GM06990 (cell line): ENCODE measurements at places on chromosomes 13 and 19.

GRCh38 chr13:102402290-102402689, 442 bp upstream of the FGF14 start:
- DNase-seq = no peak

DNA sequence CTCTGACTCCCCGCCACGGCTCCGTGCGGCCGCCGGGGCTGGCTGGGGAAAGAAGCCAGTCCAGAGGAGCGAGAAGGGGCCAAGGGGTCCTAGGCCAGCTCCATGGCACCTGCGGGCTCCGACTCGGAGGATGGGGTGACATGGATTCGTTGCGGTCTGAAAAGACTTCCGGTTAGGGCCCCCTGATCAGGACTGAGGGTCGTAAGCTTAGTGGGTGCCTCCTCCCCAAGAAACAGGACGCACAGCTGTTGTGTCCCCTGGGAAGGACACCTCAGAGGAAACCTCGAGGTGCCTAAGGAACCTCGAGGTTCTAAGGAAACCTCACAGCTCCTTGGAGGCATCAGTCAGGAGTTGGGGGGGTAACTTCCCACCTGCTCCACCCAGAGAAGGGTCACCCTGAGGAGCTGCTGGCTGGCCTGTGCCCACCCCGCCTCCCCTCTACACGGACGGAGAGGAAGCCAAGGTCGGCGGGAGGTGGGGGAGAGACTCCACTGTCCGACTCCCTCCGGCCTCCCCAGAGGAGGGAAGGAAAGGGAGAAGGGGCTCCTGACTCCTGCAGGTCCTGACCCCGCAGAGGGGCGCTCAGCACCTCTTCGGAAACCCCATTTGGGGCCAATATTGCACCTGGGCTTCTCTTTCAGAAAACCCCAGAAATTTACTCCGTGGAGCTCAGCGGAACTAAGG, 855 bp downstream of the ATP12A start:
- no peak for DNase-seq

DNA sequence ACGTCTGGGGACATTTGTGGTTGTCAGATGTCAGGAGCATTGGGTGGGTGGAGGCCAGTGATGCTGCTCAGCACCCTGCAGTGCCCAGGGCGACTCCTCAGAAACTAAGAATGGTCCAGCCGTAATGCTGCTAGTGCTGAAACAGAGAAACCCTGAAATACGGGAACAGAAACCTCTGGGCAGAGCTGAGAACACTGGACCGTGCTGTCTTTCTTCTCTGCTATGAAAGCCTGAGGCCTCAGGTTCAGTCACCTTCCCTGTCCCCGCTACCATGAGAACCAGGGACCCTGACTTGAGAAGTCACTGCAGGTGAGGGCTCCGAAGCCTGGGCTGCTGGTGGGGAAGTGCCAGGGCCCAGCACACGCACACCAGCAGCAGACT, 13.4 kb downstream of the CAPS start:
- DNase-seq = no peak

- DNase-seq = no peak
Measured at GRCh38 chr13:19634256-19634740, 839 bp downstream of the MPHOSPH8 start.

DNA sequence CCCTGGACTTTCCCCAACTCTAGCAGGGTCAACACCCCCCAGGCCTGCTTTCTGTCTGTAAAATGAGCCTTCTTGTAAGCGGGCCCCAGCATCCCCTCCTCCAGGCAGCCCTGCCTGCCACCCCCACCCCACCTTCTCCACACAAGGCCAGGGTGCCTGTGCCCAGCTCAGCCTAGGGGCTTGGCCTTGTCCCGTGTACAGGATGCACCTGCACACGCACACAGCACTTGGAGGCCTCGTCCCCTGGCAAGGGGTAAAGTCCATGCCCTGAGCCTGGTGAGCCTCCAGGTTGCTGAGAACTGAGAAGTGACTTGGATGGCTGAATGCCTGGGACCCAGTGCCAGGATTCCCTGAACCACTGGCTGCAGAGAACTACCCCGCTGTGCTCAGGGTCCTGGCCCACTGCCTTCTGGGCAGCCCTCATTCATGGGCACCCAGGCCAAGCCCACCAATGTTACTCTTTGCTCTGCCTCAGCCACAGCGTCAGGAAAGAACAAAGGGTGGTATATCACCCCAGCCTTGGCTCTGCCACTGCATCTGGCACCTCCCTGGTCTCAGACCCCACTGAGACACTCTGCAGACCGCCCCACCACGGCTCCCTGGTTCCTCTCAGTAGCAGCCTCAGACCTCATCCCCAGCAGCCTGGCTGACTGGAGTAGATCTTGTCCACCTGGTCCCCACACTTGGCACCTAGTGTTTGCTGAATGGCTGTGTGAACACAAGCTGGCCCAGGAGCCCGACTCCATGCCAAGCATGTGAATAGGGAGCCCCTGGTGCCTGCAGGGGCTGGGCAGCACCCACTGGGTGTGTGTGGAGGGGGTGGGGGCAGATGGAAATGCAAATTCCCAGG, 1.8 kb upstream of the TM6SF2 start:
- DNase-seq = no peak

GRCh38 chr13:65508338-65508737, 1721.8 kb downstream of the PCDH9 start:
- DNase-seq = no peak

GRCh38 chr13:108387156-108387555, 117.6 kb downstream of the TNFSF13B start:
- no peak for DNase-seq

GRCh38 chr19:40755248-40755624, 4.2 kb downstream of the SNRPA start:
- no peak for DNase-seq

DNA sequence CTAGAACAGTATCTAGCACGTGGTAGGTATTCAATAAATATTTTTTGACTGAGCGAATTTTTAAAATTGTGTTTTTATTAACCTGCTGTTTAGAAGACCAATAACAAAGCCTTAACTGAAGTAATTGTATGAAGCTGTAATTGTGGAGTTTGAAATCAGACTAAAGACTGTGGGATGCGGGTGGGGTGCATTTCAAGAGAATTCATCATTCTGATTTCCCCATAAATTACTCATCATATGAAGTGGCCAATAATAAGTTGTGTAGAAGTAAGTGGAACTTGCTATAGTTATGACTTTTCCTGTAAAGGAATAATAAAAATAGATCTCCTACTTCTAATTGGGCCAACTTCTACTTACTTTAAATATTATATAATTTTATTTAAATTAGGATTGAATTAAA, 449.3 kb downstream of the PCDH9 start:
- no peak for DNase-seq

DNA sequence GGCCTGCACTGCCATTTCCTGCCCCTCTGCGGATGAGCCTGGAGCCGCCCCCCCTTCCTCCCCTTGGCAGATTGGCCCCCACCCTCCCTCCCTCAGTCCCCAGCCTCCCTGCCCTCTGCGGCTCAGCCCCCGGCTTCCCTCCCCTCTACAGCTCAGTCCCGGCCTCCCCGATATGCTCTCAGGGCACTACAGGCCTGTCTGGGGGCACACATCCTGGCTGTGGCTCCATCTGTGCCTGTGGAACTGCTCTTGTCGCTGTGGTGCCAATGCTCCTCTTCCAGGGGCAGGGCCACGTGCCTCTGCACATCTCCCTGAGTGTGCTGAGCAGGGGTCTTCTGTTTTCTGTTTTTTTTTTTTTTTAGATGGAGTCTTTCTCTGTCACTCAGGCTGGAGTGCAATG, 39.0 kb downstream of the ADPRHL1 start:
- no peak for DNase-seq

GRCh38 chr19:38011426-38011825, 104.4 kb downstream of the SIPA1L3 start:
- DNase-seq = no peak

DNA sequence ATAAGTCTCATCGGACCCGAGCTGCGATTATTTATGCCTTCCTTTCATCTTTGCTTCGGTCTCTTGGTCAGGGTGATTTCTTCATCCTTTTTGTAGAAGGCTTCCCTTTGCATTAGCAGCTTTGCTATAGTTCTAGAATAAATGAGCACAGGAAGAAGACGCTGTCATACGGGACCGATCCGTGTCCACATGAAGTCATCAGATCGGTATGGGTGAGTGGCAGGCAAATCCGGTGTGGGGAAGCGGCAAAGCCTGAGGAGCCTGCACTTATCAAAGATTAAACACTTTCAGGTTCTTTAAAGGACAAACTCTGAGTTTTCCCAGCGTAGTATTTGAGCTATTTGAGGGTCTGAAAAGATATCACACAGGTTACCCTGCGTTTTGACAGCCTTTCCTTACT, 119.3 kb downstream of the IRS2 start:
- no peak for DNase-seq

GRCh38 chr13:36543671-36544070, 111.4 kb downstream of the CCNA1 start:
- no peak for DNase-seq

GRCh38 chr19:23318143-23318542, 67.9 kb upstream of the ZNF724 start:
- DNase-seq = no peak

GRCh38 chr19:5827891-5828660, 11.4 kb downstream of the FUT6 start:
- DNase-seq = peak; percentile 93

GRCh38 chr19:13600091-13600490, 93.8 kb upstream of the CACNA1A start:
- no peak for DNase-seq

DNA sequence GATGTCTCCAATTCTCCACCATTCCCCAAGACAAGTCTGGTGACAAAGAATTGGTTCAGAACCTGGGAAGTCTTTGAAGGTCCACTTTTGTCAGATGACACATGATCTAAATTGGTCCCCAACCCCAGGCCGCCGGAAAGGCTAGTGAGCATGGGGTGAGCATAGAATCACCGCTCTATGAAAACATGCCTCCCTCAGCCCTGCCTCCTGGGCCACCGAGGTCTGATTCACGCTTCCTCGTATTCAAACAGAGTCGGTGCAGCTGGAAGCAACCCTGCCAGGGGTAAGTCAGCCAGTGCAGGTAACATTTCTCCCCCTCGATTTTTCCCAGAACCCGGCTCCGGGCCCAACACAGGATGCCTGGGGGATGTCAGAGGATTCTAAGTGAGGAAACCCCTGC, 33.9 kb upstream of the KLF2 start:
- DNase-seq = no peak

DNA sequence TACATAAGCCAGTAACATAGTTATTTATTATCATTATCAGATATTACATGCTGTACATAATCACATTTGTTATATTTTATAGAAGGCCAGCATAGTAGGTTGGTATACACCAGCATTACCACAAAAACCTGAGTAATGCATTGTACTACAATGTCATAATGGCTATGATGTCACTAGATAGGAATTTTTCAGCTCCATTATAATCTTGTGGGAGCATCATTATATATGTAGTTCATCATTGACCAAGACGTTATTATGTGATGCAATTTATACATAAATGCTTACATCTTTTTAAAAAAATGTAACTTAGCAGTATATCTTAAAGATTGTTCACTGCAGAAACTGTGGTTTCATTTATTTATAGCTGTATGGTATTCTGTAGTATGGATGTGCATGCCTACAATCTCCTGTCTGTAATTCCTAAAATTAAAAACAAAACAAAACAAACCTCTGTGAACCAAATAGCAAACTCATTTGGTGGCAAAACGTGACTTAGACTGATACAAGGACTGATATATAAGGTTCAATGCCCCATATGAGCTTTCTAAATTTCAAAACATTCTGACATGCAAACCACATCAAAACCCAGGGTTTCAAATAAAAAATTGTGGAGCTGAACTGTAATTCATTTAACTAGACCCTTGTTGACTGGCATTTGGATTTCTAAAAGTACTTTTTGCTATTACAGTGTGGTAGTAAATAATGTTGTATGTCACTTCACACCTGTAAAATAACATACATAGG, 250.9 kb downstream of the DLEU7 start:
- DNase-seq = no peak

- DNase-seq = no peak
Measured at GRCh38 chr13:25800523-25800922, 251.3 kb downstream of the SHISA2 start.

DNA sequence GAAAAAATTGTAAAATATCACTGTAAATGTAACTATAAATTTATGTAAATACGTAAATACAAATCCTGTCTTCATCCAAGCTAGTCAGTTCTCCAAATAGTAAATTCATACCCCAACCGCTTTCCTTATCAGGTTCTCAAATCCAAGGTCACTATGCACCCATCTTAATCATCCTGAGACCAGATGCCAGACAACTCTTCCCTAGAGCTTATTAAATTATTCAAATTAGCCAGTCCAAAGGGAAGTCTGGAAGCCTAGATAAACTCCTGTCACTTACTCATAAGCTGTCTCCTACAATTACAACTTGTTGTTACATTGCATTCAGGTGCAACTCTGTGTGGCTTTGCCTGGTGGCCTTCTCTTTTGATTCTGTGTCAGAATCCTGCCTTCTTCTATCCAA, 836.1 kb upstream of the PCDH20 start:
- DNase-seq = no peak

DNA sequence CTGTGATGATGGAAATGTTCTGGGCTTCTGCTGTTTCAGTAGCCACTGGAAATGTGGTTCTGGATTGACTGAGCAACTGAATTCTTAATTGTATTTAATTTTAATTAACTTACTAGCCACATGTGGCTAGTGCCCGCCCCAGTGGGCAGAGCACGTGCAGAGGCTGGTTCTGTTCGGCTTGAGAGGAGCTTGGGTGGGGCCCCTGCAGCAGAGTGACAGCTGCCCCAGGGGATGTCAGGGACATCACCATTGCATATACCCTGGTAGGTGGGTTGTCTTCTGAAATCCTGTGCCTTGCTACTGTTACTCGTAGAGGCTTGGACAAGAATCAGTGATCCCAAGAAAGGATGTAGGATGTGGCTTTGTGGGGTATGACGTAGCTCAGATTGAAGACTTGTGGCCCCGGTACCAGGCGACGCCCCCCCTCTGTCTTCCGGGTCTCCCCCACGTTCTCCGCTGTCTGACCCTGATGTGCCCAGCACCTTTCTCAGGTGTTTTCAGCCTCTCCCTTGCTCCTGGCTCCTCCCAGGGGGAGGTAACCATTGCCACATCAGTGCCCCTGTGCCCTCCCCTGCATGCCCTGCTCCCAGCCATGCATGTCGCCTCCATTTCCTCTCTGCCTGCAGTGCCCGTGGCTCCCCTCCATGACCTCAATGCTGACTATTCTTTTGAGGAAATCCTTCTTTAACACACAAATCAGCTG, 102.6 kb upstream of the RNF113B start:
- DNase-seq = peak; percentile 18

GRCh38 chr19:19480688-19481087, 34.7 kb downstream of the TSSK6 start:
- no peak for DNase-seq

GRCh38 chr13:29676941-29677452, 81.5 kb upstream of the SLC7A1 start:
- DNase-seq = no peak
